Upper lobe of left lung (tissue), 6 donors: ENCODE measurements at places on chromosomes 4 and X. TPM values are rescaled to one million over a fixed set of nuclear protein-coding genes. Genes with fewer than 3 reads are reported as not detected.
A peak's percentile ranks its signal among the peaks of the same experiment; 100 is the strongest.

DNA sequence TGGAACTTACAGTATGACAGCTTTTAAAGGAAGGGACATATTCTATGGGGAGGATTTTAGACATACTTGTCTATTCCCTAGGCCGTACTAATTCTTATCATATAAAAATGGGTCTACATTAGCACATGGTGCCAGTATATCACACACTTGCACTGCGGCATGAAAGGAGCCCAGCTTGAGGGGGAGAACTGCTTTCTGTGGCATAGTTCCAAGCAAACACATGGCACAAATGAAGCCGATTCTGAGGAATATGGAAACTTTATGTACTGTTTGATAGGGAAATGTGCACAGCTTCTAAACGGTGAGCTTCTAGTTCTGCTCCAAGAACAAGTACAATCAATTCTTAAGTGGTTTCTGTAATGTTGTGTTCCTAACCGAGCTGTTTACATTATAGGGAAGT, 675.6 kb upstream of the FTHL17 start:
- no peaks in the 10 kb centered on the region for H3K4me1 ChIP-seq
- no peaks in the 10 kb centered on the region for H3K27me3 ChIP-seq
- no peak overlapping the region for H3K4me3 ChIP-seq
- no peaks in the 10 kb centered on the region for H3K36me3 ChIP-seq
- no peak overlapping the region for H3K27ac ChIP-seq
- no peak for DNase-seq

DNA sequence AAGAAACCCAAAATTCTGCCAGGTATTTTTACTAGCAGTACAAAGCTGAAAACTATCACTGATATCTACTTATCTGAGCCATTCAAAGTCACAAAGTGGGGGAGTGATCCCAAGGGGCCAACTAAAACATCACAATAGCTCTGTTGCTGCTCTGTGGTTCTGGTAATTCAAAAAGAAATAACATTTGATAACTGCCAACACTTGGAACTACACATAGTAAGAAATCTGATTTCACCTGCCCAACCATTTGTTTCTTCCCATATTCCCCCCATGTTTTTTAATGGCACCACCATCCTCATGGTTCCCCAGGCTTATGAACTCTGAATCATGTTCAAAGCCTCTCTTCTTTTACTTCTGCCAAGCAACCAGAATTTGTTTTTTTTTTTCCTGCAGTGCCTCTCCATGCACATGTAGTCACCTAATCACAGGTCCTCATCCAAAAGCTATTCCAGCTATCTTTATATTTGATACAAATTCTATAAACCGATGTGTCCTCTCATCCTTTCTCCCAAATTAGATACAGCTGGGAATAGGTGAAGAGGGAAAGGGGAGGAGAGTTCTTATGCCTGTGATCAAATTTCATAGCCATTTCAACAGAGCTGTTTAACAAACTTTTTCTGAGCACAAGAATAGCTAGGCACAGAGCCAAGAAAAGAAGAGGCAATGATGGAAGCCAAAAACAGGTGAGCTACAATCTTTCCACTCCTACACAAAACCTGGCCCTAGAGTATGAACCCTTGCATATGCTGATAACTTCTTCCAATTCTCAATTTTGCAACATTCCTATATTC, 7.7 kb downstream of the AMMECR1 start:
- no peaks in the 10 kb centered on the region for H3K36me3 ChIP-seq
- H3K27ac ChIP-seq: no peak overlapping the region
- peaks cover 12% of the 10 kb centered on the region for H3K4me1 ChIP-seq
- no peaks in the 10 kb centered on the region for H3K27me3 ChIP-seq
- no peak for DNase-seq

GRCh38 chrX:132592880-132593279, 104.0 kb upstream of the MBNL3 start:
- H3K36me3 ChIP-seq: no peaks in the 10 kb centered on the region
- H3K4me1 ChIP-seq: no peaks in the 10 kb centered on the region
- no peaks in the 10 kb centered on the region for H3K27me3 ChIP-seq
- H3K27ac ChIP-seq: no peak overlapping the region
- DNase-seq: no peak
- H3K4me3 ChIP-seq: no peak overlapping the region

- no peak for DNase-seq
- H3K36me3 ChIP-seq: peaks cover 58% of the 10 kb centered on the region
- no peak overlapping the region for H3K4me3 ChIP-seq
- H3K27ac ChIP-seq: no peak overlapping the region
- H3K4me1 ChIP-seq: no peaks in the 10 kb centered on the region
- no peaks in the 10 kb centered on the region for H3K27me3 ChIP-seq
Observed at GRCh38 chr4:75786938-75787337, 62.6 kb downstream of the USO1 start.

- no peaks in the 10 kb centered on the region for H3K27me3 ChIP-seq
- DNase-seq: no peak
- H3K36me3 ChIP-seq: no peaks in the 10 kb centered on the region
- H3K4me3 ChIP-seq: no peak overlapping the region
Observed at GRCh38 chr4:23828020-23828715, 61.7 kb downstream of the PPARGC1A start.

DNA sequence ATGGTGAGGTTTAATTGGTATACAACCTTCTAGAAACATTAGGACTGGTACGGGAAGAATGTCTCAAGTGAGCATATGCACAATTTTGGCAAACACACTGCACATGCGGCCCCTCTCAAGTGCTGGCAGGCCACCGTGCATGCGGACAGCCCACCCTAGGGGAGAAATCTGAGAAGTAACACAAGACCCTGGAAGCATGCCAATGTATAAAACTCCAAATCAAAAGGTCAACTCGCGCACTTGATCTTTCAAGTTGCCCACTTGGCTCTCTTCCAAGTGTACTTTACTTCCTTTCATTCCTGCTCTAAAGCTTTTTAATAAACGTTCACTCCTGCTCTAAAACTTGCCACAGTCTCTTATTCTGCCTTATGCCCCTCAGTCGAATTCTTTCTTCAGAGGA, 488.3 kb downstream of the CFAP47 start:
- H3K36me3 ChIP-seq: no peaks in the 10 kb centered on the region
- peak; percentile 1 for DNase-seq
- H3K27me3 ChIP-seq: no peaks in the 10 kb centered on the region
- no peak overlapping the region for H3K4me3 ChIP-seq

- H3K36me3 ChIP-seq: no peaks in the 10 kb centered on the region
- DNase-seq: no peak
- no peak overlapping the region for H3K27ac ChIP-seq
- no peaks in the 10 kb centered on the region for H3K4me1 ChIP-seq
- H3K4me3 ChIP-seq: no peak overlapping the region
Observed at GRCh38 chrX:15033917-15034316, 160.7 kb downstream of the MOSPD2 start.

DNA sequence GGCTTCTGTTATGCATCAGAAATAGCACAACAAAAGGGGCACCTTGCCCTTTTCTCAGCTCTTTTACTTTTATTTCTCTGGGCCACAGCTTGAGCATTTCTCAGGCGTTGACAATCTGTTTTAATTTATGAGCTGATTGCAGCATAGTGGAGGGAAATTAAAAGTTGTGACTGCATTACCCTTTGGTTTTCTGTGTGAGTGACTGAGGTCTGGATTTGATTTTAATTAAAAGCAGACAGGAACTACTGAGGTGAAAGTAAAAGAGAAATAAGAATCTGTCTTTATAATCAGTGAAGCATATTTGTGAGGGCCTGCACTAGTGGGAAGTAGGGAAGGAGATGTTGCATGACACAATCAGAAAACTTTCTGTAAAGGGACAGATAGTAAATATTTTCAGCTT, 43.4 kb upstream of the GEMIN8 start:
- H3K27ac ChIP-seq: no peak overlapping the region
- no peaks in the 10 kb centered on the region for H3K4me1 ChIP-seq
- H3K4me3 ChIP-seq: no peak overlapping the region
- H3K27me3 ChIP-seq: no peaks in the 10 kb centered on the region
- H3K36me3 ChIP-seq: no peaks in the 10 kb centered on the region

DNA sequence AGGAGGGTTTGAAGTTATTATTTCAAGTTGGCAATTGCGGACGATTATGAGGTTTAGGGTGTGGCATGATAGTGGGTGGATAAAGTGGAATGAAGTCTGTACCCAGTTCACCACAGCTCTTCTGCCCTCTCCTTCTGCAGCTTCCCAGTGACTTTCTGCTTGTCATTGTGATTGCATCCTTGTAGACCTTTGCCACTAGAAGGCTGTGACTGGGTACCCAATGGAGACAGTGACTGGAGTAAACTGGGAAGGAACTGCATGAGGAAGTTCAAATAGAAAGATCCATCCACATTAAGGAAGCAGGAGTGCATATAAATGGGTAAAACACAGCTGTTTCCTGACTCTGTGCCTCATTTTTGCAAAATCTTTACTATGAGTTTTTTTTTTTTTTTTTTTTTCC, 53.5 kb upstream of the SPANXN3 start:
- H3K36me3 ChIP-seq: no peaks in the 10 kb centered on the region
- DNase-seq: no peak
- no peak overlapping the region for H3K27ac ChIP-seq
- no peak overlapping the region for H3K4me3 ChIP-seq
- no peaks in the 10 kb centered on the region for H3K27me3 ChIP-seq

DNA sequence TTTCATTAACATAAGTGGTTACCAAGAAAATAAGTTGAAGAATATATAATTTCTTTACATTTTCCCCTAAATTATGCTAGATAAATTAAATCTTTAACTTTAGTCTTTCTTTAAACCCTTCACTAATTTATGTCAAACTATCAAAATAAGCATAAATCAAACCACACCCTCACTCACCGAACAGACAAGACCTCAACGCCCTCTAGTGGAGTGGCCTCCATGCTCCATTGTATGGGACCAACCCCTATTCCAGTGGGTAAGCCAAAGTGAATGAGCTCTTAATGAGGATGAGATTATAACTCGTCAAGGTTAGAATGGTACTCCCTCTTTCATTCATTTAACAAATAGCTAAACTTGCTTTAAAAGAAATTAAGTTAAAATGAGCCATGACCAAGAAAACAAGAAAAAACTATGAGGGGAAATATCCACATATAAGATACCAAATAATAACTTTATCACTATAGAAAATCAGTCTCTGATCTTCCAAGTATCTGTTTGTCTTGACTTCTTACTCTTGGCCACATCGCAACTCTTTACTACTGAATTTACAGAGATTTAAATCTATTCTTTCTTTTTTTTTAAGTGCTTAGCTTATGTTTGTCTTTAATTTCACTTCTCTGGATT, 15.6 kb upstream of the BBS12 start:
- H3K27me3 ChIP-seq: no peaks in the 10 kb centered on the region
- no peaks in the 10 kb centered on the region for H3K4me1 ChIP-seq
- no peaks in the 10 kb centered on the region for H3K36me3 ChIP-seq
- DNase-seq: peak; percentile 64

DNA sequence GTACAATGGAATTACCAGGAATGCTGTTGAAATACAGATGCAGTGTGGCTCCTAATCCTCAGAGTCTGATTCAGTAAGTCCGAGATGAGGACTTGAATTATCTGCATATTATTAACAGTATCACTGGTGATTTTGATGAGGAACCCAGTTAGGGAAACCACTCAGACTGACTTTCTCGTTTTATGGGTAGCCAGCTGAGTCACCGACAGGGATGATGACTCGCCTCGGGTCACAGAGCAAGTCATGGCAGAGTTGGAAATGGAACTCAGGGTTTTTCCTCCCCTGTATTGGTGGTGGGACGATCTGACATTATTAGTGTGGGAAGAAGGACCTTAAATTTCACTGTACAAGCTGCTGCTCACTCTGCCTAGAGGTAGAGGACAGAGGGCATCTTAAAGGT, 51.3 kb downstream of the RTL9 start:
- H3K27me3 ChIP-seq: no peaks in the 10 kb centered on the region
- no peak overlapping the region for H3K27ac ChIP-seq
- no peak overlapping the region for H3K4me3 ChIP-seq
- no peaks in the 10 kb centered on the region for H3K4me1 ChIP-seq

GRCh38 chr4:121057466-121057922, 14.8 kb downstream of the NDNF start:
- H3K4me1 ChIP-seq: peaks cover 22% of the 10 kb centered on the region
- no peaks in the 10 kb centered on the region for H3K27me3 ChIP-seq
- H3K4me3 ChIP-seq: no peak overlapping the region
- peak overlapping the region; percentile 69 for H3K27ac ChIP-seq
- no peak for DNase-seq

GRCh38 chr4:47538111-47538824, 53.2 kb downstream of the ATP10D start:
- no peak for DNase-seq
- H3K4me1 ChIP-seq: no peaks in the 10 kb centered on the region
- H3K27ac ChIP-seq: no peak overlapping the region
- H3K4me3 ChIP-seq: no peak overlapping the region
- H3K27me3 ChIP-seq: no peaks in the 10 kb centered on the region

DNA sequence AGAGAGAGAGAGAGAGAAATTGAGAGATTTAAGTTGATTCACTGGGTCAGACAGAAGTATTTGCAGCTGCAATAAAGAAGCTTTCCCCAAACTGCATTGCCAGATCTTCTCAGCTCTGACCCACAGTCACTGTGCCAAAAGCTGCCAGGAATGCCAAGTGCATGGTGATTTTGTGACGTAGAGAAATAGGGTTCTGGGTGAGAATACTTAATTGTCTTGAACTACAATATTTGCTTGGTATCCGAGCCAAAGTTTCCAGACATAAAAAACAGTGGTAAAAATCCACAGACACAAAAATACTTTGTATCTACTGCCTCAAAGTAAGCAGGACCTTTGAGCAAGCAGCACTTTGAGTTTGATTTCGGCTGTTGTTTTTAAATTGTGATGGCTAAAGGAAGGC, 331.1 kb downstream of the GRID2 start:
- no peaks in the 10 kb centered on the region for H3K4me1 ChIP-seq
- H3K36me3 ChIP-seq: no peaks in the 10 kb centered on the region

GRCh38 chr4:26388671-26389070, 67.9 kb downstream of the RBPJ start:
- H3K27me3 ChIP-seq: no peaks in the 10 kb centered on the region
- no peak overlapping the region for H3K4me3 ChIP-seq
- no peaks in the 10 kb centered on the region for H3K4me1 ChIP-seq

- H3K4me3 ChIP-seq: no peak overlapping the region
- no peak overlapping the region for H3K27ac ChIP-seq
- H3K27me3 ChIP-seq: no peaks in the 10 kb centered on the region
- no peaks in the 10 kb centered on the region for H3K4me1 ChIP-seq
- DNase-seq: no peak
Observed at GRCh38 chrX:14832586-14832985, 40.3 kb downstream of the FANCB start.

GRCh38 chrX:103376979-103377324, 614 bp downstream of the BEX3 start:
- no peaks in the 10 kb centered on the region for H3K36me3 ChIP-seq
- no peak for DNase-seq
- H3K4me3 ChIP-seq: peak overlapping the region; percentile 69
- no peaks in the 10 kb centered on the region for H3K27me3 ChIP-seq
- no peaks in the 10 kb centered on the region for H3K4me1 ChIP-seq

- no peak for DNase-seq
- no peaks in the 10 kb centered on the region for H3K36me3 ChIP-seq
- H3K27me3 ChIP-seq: no peaks in the 10 kb centered on the region
- H3K4me1 ChIP-seq: no peaks in the 10 kb centered on the region
- no peak overlapping the region for H3K27ac ChIP-seq
Observed at GRCh38 chr4:59936566-59936965, 1263.6 kb upstream of the ADGRL3 start.

CYLC1 gene
- not detected for total RNA-seq

CXCL6 gene
- 19.7 TPM for total RNA-seq

CCDC120 gene
- total RNA-seq: 10.5 TPM

AMTN gene
- not detected for total RNA-seq

TMEM31 gene
- not detected for total RNA-seq

ABCG2 gene
- 4.1 TPM for total RNA-seq

DUX4 gene
- total RNA-seq: not detected

DOK7 gene
- total RNA-seq: 4.2 TPM

ERCC6L gene
- 0.30 TPM for total RNA-seq

HPSE gene
- 7.6 TPM for total RNA-seq
